Spinal cord (tissue), 10 donors: ENCODE measurements at places on chromosomes 16 and 17. TPM values are rescaled to one million over a fixed set of nuclear protein-coding genes. Genes with fewer than 3 reads are reported as not detected.

The MT1M gene
- total RNA-seq = 4.3 TPM

The SPATA2L gene
- 8.7 TPM for total RNA-seq

The CSH2 gene
- total RNA-seq = not detected

The SLC16A5 gene
- total RNA-seq = 8.7 TPM

The KRTAP2-3 gene
- not detected for total RNA-seq

The SCIMP gene
- 1.3 TPM for total RNA-seq

The ITGAD gene
- total RNA-seq = not detected

The SSTR5 gene
- total RNA-seq = 0.88 TPM

The PDP2 gene
- total RNA-seq = 11.4 TPM

The TBC1D3H gene
- not detected for total RNA-seq

The MSL1 gene
- 121 TPM for total RNA-seq

The LHX1 gene
- total RNA-seq = 2.9 TPM

The STAC2 gene
- 0.83 TPM for total RNA-seq

The SPATA22 gene
- 0.44 TPM for total RNA-seq

The OR1A1 gene
- total RNA-seq = not detected

The RAB37 gene
- total RNA-seq = 2.5 TPM

The DNAH9 gene
- 15.1 TPM for total RNA-seq

The PRSS21 gene
- total RNA-seq = not detected

The CD300A gene
- total RNA-seq = 9.9 TPM

The CDH5 gene
- total RNA-seq = 78.3 TPM

The FBXO39 gene
- total RNA-seq = 0.33 TPM

The QPRT gene
- total RNA-seq = 15.8 TPM

The BRICD5 gene
- total RNA-seq = 13.3 TPM

The KCNJ18 gene
- total RNA-seq = not detected

The KRT33A gene
- not detected for total RNA-seq

The GP1BA gene
- 0.06 TPM for total RNA-seq

The WSCD1 gene
- 28.3 TPM for total RNA-seq

The C16orf89 gene
- total RNA-seq = 48.6 TPM

The KRTAP1-5 gene
- total RNA-seq = not detected

The PMP22 gene
- 158 TPM for total RNA-seq

The TK2 gene
- 32.6 TPM for total RNA-seq

The ADAMTS18 gene
- 23.9 TPM for total RNA-seq

The SALL1 gene
- 25.0 TPM for total RNA-seq

The GCGR gene
- total RNA-seq = 0.99 TPM

The VPS35 gene
- total RNA-seq = 170 TPM

The CDH13 gene
- 34.5 TPM for total RNA-seq

The MYL4 gene
- total RNA-seq = 12.5 TPM

The NR1D1 gene
- 3.3 TPM for total RNA-seq

The KRTAP2-2 gene
- not detected for total RNA-seq

The C17orf50 gene
- total RNA-seq = not detected

The P3H4 gene
- 39.2 TPM for total RNA-seq

The MARCHF10 gene
- 0.59 TPM for total RNA-seq

The HS3ST6 gene
- not detected for total RNA-seq

The PRSS8 gene
- total RNA-seq = 0.94 TPM

The ACSM3 gene
- total RNA-seq = 1.7 TPM

The CIAO2B gene
- total RNA-seq = 121 TPM

The TPSAB1 gene
- total RNA-seq = 1.2 TPM

The OTOA gene
- 0.61 TPM for total RNA-seq
